ENCODE measurements at places on chromosomes 6 and 20.

GRCh38 chr6:19181211-19181610 is 656.0 kb upstream of the ID4 start:
- no peak for DNase-seq

- no peak for DNase-seq
These were observed 898 bp downstream of the XRN2 start for GRCh38 chr20:21303872-21304586.

GRCh38 chr6:163962627-163963117 is 548.2 kb downstream of the QKI start:
- no peak for DNase-seq

GRCh38 chr6:144659202-144660182 is 374.4 kb downstream of the UTRN start:
- DNase-seq, result peak; percentile 12

DNA sequence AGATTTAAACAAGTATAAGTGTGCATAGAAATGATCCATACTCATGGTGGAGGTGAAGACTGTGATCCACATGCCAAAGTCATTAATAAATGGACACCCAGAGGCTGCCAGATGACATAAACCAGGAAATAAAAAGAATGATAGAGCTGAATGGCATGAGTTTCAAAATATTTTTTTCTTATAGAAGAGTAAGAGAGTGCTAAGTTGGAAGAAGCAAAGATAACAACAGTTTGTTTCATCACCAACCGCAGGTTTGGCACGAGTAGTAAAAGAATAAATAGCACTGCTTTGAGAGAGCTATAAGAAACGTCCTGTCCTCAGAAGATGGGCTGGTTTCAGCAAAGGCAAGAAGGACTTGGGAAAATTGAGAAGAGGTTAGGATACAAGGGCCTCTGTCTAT is 246.9 kb downstream of the UBE3D start:
- no peak for DNase-seq

GRCh38 chr6:136716917-136717715 is 75.2 kb downstream of the MAP3K5 start:
- no peak for DNase-seq

Measured in CD8-positive, alpha-beta T cell (primary cell).